ENCODE measurements at places on chromosomes 16 and 17.
A peak's percentile ranks its signal among the peaks of the same experiment; 100 is the strongest.

GRCh38 chr16:70440009-70440692, 1.3 kb upstream of the ST3GAL2 start:
- DNase-seq, result no peak

DNA sequence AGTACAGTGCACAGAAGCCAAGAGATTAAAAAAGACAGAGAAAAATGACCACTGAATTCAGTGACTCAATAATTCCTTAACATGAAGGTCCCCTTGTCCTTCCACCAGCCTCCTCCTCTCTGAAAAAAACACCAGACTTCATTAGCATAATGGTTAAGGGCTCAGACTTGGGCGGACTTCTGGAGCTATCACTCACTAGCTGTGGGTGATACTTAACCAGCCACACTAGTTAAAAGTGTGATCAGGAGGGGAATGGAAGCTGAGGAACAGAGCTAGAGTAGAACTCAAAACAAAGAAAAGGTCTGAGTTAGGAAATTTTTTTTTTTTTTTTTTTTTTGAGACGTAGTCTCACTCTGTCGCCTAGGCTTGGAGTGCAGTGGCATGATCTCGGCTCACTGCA, 23.2 kb downstream of the ZNF652 start:
- DNase-seq, result no peak

- DNase-seq, result no peak
These were observed 8.1 kb downstream of the CLTC start for GRCh38 chr17:59627770-59628171.

DNA sequence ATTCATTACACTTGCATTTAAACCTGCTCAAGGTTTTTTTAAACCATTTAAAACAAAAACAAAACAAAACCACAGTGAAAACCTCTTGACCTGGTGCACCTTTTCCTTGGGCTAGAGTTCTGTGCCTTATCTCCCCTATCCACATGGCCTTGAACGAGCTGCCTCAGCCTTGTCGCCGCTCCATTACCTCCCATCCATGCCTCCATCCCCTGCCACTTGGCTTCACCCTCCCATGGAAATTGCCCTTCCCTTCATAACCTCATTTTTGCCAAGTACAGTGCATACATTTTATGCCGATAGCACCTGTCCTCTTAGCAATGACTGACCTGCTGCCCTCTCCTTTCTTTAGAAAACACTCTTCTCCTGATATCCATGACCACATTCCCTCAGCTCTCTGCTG, 188.6 kb upstream of the ASIC2 start:
- DNase-seq, result no peak

- peak; percentile 32 for DNase-seq
These were observed 500 bp downstream of the COX6A2 start for GRCh38 chr16:31427441-31428278.

DNA sequence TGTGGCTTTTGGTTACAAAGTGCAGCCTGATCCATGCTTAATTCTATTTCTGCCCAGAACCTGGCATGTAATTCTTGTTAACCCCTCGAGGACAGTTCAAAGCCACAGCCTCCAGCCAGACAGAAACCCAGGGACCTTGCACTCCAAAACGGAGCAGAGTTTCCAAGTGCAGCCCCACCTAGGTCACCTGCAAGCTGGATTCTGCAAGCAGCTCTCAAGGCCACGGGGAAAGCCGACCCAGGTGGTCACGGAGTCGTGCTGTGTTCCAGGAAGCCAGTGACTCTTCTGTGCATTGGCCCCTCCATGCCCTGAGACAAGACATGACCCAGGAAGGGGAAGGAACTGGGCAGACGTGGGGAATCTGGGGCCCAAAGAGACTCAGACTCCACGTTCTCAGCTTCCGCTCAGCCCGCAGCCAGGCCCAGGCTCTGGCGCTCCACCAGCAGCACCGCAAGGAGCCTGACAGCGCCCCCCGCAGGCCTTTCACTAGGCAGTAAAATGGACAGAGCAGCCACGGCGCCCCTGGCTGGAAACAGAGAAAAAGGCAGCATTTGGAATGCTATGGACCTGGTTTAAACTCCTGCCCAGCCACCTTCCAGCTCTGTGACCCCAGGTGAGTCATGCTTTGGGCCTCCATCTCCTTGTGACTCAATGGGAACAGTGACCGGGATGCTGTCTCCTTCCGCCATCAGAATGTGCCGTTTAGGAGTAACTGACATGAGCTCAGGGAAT, 27.3 kb upstream of the GSG1L start:
- no peak for DNase-seq

GRCh38 chr17:27974531-27975145, 67.8 kb upstream of the NLK start:
- no peak for DNase-seq

DNA sequence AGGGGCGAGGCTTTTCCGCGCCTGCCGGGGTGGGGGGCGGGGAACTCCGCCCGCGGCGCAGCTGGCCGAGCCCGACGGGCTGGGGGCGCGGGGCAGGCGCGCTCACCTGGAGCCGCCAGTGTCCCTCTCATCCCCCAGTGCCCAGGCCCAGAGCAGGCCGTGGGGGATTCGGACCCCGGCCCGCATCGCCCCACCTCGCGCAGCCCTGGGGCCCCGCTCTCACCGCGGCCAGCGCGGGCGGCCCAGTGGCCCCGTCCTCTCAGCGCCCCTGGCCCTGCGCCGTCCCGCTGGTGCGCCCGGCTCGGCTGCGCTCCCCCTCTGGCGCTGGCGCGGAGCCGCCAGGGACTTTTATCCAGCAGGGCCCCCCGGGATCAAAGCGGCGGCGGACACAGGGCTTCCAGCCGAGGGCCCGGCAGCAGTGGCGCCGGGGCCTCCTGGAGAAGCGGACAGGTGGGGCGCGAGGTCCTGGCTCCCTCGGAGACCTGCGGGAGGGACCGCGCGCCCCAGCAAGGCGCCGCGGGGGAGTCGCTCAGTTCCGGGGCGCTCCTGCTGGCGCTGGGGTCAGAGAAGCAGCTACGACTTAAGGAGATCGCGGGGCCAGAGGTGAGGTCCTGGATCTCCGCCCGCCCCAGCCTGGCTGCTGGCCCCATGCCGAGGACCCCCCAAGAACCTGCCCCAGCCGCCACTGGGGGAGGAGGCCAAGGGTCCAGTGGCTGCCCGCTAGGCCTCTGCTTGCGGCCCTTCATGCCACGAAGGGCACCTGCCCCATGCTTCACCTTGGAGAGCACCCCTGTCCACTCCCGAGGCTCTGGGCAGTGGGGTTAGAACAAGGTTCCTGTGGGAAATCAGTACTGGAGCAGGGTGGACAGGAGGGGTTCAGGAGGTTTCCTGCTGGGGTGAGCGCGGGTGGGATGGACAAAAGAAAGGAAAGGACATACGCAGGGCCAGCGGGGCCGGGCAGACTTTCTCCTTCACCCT, 823 bp upstream of the NOTUM start:
- DNase-seq, result no peak

DNA sequence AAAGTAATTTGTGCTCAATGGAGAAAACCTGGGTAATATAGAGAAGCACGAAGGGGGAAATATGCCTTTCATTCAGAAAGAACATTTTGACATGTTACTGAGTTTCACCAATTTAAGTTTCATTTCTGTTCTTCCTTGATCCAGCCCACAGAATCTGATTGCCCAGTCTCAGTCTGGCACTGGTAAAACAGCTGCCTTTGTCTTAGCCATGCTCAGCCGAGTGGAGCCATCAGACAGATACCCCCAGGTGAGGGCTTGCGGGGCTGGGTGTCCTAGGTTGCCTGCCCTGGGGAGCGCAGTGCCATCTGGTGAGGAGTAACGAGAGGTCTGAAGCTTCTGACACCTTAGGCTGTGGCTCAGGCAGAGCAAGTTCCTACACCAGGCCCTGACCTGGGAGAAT, 17.7 kb downstream of the DDX19A start:
- DNase-seq, result no peak

- DNase-seq, result no peak
These were observed 69.2 kb downstream of the C16orf78 start for GRCh38 chr16:49442805-49443204.

- DNase-seq, result no peak
These were observed 22.9 kb upstream of the KRT17 start for GRCh38 chr17:41647038-41647813.

GRCh38 chr17:1480747-1481465, 11.6 kb downstream of the MYO1C start:
- no peak for DNase-seq

GRCh38 chr17:74773414-74773813, 2.7 kb downstream of the NAT9 start:
- DNase-seq, result no peak

Data from NCI-H446 (cell line).